ENCODE measurements at places on chromosomes 16 and 17. TPM values are rescaled to one million over a fixed set of nuclear protein-coding genes. Genes with fewer than 3 reads are reported as not detected.

Gene CCP110
- total RNA-seq: 6.4 TPM

Gene CACNG5
- not detected for total RNA-seq

Gene OR1F1
- total RNA-seq: 1.9 TPM

Gene TBC1D3
- not detected for total RNA-seq

Gene PPP1R1B
- not detected for total RNA-seq

Gene MPG
- total RNA-seq: 132 TPM

Gene SMCR8
- 12.1 TPM for total RNA-seq

Gene TBX2
- under 0.01 TPM for total RNA-seq

Gene CSH2
- not detected for total RNA-seq

Gene CLEC3A
- not detected for total RNA-seq

Gene CFAP97D1
- not detected for total RNA-seq

Gene KRT33B
- total RNA-seq: not detected

Gene HS3ST3B1
- 0.44 TPM for total RNA-seq

Measured in mammary microvascular endothelial cell (primary cell).